ENCODE measurements at places on chromosomes 5 and 9.

DNA sequence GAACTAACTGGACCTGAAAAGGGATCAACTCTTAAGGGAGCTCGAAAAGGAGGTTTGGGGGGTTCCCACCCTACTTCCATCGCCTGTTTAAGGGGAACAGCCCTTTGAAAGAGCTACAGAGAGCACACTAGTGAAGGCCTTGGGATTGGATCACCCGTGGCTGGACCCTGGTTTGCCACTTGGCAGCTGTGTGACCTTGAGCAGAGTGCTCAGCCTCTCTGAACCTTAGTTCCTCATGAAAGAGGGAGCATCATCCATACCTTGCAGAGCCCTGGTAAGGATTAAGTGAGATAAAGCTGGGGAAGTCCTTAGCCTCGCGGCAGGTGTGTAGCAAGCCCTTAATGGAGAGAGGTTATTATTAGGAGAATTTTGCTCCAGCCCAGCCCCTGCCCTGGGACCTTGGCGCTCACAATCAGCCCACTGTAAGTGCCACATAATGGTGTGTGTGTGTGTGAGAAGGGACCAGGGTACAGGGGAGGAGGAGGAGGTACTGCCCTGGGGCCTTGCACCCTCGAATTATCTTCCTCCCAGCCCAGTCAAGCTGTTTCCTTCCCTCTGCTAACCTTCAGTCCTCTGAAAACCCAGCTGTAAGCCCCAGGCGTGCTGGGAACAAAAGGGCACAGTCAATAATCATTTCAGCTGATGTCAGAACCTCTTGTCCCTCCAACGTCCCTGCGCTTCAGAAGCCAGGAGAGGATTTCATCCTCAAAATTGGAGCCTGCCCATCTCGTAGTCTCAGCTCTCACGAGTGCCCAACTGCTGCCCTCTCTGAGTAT lies 42.9 kb downstream of the FOXI1 start:
- no peak for DNase-seq

GRCh38 chr5:27341342-27341741 lies 303.0 kb upstream of the CDH9 start:
- DNase-seq: no peak

- DNase-seq: no peak
Observed at GRCh38 chr5:103505581-103506305, 56.8 kb downstream of the NUDT12 start.

GRCh38 chr5:1172007-1172581 lies 29.3 kb upstream of the SLC6A19 start:
- DNase-seq: no peak

Data from activated T-cell treated with anti-CD3 and anti-CD28 coated beads, Interleukin-2, amount 50 U/mL, for 48 hours (primary cell).